ENCODE measurements at places on chromosomes 12 and 14.

GRCh38 chr12:112716099-112717093 is 75.2 kb upstream of the RPH3A start:
- no peak for DNase-seq

- DNase-seq: no peak
These were observed 108.6 kb downstream of the EGLN3 start for GRCh38 chr14:33842299-33842698.

GRCh38 chr14:46769292-46769691 is 117.7 kb upstream of the RPL10L start:
- DNase-seq: no peak

- no peak for DNase-seq
These were observed 185.3 kb upstream of the BCL2L14 start for GRCh38 chr12:11885261-11886038.

GRCh38 chr12:68106160-68106559 is 53.4 kb downstream of the IFNG start:
- DNase-seq: no peak

DNA sequence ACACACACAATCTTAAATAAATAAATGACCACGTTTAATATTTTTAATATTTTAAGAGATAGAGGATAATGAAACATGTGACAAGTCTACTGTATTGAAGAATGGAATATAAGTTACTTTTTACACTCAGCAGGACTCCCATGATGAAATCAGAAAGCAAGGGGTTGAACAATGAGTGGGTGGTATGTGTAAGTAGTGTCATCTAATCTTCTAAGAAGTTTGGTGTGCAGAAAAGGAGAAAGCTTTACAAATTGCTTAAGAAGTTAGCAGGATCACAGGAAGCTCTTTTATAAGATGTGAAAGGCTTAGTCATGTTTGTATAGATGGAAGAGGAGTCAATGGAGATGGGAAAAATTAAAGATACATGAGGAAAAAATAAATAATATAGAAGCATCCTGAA is 47.8 kb downstream of the SLC15A5 start:
- no peak for DNase-seq

DNA sequence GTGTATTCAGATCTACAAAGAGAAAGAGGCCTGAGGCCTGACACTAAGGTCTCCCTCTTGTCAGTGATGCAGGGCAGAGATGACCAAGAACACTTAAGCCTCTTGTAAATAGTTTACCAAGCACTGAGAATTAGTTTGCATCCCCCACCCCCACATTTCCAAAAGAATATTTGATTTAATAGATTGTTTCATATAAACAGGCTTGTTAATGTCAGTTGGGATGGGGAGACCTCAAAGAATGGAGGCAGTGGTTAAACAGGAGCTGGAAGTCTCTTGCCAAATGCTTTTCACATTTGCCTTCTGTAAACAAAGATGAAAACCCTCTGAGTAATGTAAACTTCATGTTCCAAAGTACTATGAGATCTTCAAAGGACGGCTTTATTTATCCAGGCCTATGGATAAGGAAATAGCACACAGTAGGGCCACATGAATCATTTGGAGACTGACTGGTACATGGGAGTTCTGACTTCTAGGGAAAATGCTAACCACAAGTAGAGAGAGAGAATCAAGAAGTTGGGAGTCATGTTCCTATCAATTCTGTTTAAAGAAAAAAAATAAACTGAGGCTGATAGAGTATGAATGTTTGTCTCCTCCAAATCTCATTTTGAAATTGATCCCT is 234.7 kb downstream of the ANO2 start:
- DNase-seq: no peak

DNA sequence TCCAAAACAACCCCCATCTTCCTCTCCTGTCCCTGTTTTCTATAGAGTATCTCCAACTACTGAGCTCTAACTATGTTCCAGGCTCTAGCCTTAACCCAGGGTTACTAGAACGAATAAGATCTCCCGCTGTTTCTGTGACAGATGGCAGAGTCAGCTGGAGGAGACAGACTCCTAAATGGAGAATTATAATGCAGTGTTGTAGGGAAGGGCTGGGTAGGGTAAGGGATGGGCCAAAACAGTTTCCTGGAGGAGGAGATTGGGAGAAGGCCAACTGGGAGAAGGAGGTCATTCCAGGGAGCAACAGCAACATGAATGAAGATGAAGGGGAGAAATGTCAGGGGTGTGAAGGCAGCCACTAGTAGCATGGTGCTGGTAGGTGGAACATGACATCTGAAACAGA is 73.4 kb upstream of the ANO4 start:
- DNase-seq: no peak

DNA sequence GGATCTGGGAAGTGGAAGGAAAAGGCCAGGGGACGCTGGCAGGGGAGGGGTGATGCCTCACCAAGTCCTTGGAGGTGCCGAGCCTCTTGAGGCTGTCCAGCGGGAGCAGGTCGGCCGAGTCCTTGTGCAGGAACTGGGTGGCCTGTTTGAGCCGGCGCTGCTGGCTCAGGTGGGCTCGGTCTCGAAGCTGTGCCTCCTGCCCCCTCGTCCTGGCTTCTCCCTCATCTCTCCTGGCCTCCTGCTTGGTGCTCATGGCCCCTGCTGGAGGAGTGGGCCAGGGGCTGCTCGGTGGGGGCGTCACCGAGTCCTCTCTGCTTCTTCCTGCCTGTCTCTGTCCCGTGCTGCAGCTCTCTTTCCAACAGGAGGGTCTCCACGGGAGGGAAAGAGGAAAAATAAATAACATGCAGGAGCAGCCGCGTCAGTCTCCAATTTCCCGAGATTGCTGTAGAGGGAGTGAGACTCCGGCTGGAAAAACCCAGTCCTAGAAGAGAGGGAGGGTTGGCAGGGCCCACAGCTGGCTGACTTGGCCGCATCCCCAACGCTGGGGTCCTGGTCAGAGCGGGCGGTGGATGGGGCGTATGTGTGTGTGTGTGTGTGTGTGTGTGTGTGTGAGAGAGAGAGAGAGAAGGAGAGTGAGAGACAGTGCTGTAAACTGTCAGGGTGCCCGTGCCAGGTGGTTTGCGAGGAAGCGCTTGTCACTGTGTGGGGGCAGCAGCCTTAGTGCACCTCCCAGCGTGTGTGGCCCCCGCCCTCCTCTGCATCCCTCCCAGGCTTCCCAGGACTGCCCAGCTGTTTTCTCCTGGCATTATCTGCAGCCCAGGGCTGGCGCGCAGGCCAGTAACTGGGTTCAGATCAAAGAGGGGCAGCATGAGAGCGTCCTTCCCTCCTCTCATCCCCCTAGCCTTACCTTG is at the start of gene NRIP2:
TSS of gene NRIP2 (minus strand) at position 455 of the 911 bp plus-strand sequence. CDS start at position 403, 52 bp downstream.
- DNase-seq: no peak

DNA sequence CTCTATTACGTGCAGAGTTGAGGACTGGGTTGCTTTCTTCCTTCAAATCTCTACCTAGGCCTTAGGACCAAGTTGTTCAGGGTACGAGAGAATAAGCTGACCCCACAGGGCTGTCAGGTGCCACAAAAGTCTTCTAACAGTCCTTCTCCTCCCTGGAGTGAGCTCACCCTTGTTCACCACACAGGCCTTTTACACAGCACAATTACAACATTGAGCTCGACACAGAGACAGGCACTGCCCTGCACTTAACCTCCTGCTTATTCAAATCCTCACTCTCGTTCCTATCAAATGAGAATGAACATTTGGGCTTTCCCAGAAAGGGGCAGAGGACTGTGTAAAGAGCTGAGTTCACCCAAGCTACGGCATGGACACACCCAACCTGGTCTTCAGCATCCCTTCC is 2.4 kb downstream of the GALNT6 start:
- DNase-seq: no peak

- peak; percentile 86 for DNase-seq
These were observed 480 bp downstream of the ITPK1 start for GRCh38 chr14:93115069-93115820.

DNA sequence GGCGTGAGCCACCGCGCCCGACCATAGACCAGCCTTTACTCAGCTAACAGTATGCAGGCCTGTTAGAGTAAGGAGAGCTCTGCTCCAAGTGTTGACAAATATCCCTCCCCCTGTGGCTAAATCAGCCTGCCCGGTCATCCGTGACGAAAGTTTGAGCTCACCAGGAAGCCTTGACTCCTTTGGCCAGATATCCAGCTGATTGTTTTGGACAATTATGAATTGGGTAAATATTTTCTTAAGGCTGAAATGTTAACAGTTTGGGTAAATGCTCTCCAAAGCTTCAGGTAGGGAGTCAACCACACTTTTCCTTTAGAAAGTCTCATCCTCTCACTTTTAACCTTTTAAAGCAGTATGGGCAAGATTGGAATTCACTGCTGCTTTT is 157.9 kb downstream of the PAWR start:
- DNase-seq: no peak

- no peak for DNase-seq
These were observed 85.2 kb upstream of the PRMT8 start for GRCh38 chr12:3405821-3406220.

GRCh38 chr12:40762072-40762471 is 69.8 kb downstream of the CNTN1 start:
- DNase-seq: no peak

DNA sequence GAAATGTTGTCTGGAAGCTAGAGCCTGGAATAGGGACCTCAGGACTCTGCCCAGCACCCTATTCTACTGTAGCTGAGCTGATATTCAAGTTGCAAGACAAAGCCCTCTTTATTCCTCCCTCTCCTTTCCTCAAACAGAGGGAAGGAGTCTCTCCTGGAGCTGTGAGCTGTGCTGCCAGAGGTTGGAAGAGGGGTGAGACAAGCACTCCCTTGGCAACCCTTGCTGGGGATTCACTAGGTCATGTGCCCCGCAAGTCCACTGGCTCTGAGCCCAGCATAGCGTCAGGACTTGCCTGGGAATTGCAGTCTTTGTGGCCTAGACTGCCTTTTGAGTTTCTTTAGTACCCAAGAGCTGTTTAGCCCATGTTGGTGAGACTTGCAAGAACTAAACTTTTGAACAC is 11.4 kb upstream of the ASCL1 start:
- no peak for DNase-seq

- no peak for DNase-seq
These were observed 2.2 kb downstream of the PLEKHG6 start for GRCh38 chr12:6312529-6313325.

DNA sequence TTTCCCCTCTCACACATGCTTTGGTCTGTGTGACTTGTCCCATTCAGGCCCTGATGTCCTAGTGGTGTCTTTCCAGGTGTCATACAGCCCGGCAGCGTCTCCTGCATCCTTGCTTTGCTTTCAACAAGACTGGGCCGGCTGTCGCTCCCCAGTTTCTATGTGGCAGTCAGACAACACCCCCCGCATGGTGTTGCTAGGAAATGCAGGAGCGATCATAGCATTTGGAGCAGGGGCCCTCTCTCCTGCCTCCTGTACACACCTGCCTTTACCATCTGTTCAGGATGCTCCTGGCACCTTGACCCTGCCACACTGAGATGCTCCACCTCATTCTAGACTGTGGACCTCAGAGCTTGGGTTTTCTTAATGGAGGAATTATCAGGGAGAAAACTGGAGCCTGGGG is 29.5 kb downstream of the CACNA1C start:
- no peak for DNase-seq

- DNase-seq: no peak
These were observed 159.7 kb upstream of the BMP4 start for GRCh38 chr14:54116198-54116885.

DNA sequence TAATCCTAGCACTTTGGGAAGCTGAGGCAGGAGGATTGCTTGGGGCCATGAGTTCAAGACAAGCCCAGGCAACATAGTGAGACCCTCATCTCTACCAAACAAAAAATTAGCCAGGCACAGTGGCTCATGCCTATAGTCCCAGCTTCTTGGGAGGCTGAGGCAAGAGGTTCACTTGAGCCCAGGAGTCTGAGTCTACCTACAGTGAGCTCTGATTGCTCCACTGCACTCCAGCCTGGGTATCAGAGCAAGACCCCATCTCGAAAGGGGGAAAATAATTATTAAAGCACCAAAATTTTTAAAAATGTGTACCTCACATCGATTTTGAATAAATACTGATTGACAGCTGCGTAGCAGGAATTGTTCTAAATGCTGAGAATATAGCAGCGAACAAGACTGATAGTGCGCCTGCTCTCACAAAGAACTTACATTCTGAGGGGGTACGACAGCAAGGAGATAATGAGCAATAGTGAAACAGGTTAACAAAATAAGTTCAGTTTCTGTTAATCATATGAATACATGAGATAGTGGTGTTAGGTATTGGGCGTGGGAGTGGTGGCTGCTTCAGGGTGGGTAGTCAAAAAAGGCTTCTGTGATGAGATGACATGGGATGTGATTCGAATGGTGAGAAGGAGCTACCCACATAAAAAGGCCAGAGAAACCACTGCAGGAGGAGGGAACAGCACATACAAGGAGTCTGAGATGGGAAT is 19.6 kb downstream of the HCFC2 start:
- no peak for DNase-seq

- DNase-seq: peak; percentile 63
These were observed 128.0 kb upstream of the RAP1B start for GRCh38 chr12:68482660-68483059.

DNA sequence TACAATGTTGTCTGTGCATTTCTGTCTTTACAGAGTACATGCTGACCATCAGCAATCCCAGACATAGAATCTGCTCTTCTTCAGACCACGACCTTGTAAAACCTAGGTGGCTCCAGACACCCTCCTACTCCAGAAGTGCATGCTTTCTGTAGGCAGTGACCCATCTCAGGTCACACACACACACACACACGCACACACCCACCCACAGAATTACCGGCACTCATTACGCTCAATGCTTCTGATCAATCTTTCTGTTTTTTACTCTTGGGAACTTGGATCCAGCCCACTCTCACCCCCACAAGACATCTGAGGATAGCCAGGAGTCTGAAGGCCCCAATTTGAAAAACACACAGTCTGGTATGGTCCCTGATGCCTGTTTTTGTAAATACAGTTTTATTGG is 7.5 kb upstream of the TSPAN9 start:
- no peak for DNase-seq

- no peak for DNase-seq
These were observed 75.9 kb upstream of the ATF7IP start for GRCh38 chr12:14289601-14290000.

DNA sequence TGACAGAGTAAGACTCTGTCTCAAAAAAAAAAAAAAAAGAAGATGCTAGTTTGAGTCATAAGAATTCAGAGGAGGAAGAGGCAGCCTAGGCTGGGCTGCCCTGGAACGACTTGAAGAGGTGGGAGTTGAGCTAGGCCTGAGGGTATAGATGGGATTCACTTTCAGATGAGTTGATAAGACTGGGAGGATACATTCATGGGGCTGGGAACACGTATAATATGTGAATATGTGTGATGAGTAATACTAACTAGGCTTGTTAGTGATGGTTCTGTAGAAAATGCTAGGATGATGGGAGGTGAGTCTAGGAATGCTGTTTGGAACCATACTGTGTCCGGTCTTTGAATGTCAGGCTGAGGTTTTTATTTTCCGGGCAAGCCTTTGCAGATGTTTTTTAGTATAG is 9.0 kb downstream of the PLEKHA5 start:
- no peak for DNase-seq

GRCh38 chr12:4900327-4900726 is 9.4 kb upstream of the KCNA1 start:
- no peak for DNase-seq

GRCh38 chr14:44505588-44505987 is 1.5 kb downstream of the FSCB start:
- no peak for DNase-seq

GRCh38 chr12:62434494-62435302 is 31.9 kb upstream of the MON2 start:
- no peak for DNase-seq
